ENCODE measurements at places on chromosomes 12 and 14.

- no peak for DNase-seq
Observed at GRCh38 chr12:11839091-11839641, 189.7 kb downstream of the ETV6 start.

- DNase-seq, result peak; percentile 36
Observed at GRCh38 chr14:69260190-69260860, 367 bp downstream of the GALNT16 start.

DNA sequence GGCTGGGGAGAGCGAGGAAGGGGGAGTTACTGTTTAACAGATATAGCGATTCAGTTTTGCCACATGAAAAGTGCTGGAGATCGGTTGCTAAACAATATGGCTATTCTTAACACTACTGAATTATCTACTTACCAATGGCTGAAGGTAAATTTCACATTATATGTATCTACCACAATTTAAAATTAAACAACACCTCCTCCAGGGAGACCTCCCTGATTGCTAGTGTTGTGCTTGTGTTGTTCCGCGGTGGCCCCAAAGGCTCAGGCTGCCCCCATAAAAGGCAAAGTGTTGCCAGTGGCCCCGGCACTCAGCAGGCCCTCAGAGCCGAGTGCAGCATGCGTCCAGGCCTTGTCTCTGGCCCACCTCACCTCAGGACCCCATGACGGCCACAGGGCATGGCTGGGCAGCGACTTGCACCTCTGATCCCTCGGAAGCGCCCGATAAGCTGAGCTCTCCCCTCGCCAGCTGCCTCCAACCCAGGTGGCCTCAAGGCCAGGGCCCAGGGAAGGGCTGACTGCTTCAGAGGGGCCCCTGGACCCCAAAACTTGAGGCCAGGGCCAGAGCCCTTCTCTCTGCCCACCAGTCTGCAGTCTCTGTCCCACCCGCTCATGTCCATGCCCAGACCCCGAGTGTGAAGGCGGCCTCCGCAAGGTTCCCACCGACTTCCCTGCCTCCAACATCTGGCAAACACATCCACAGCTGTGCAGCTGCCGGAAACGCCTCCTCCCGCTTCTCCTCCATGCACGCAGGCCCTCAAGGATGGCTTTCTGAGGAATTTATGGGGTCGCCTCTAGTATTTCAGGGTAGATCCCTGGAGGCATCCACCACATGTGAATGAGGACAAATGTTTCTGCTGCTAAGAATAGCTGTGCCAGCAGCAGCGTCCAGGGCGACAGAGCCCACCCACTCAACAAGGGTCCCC is 60.0 kb downstream of the NCOR2 start:
- DNase-seq, result no peak

DNA sequence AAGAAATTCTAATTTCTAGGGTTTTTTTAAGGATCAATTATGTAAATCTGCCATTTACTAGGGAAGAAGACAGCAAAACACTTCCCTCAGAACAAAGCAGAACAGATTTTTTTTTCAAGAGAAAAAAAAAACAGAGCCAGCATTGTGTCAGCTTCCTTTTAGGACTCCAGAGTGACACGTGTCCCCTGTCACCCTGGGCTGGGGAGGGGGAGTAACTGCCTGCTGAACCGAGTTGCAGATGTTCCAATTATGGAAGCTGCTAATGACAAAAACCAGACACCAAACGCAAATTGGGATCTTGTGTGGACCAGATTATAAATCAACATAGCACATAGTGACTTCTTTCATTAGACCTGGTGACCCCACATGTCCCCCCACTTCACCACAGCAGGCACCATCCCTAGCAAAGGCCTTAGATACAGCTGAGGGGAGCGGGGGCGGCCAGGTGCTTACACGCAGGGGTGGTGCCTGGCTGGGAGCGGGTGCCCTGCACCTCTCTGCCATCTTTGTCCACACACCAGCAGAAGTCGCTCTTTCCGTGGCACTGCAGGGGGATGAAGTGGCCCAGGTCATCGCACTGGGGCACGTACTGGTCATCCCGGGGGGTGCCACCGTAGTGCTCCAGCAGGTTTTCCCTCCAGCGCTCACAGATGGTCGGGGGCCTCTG is 25.4 kb downstream of the RTRAF start:
- DNase-seq, result no peak

DNA sequence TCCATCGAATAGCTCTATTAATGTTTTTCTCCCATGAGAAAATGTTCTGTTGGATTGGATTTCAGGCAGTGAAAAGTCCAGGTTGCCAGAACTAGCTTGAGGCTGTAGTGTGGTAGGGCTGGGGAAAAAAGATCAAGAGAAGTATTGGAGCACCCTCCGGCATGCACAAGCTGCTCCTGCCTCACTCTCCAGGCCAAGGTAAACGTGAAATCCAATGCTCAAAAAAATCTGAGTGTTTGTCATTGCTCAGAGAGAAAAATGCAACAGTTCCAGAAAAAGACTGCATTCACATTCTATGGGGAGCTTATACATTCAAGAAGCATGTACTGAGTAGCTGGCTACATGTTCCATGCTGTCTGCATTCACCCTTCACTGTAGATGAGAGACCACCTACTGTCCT is 680.9 kb upstream of the TBX3 start:
- no peak for DNase-seq

DNA sequence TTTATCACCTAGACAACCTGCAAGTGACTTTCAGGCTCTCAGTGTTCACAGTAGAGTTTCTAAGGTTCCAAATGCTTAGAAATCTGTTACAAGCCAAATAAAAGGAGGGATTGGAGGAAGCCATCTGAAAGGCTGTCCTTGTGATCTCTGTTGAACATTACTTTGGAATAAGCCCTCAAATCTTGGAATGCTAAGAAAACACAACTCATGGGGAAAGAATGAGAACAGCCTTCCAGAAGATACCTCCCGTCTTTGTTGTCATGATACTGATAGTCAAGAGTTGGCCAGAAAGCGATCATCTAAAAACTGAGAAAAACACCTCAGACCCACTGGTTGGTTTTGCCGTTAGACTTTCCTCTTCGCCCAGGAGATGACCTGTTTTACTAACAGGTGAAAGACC is 44.4 kb upstream of the KCNK13 start:
- DNase-seq, result no peak
